ENCODE measurements at places on chromosomes 7 and 10.

DNA sequence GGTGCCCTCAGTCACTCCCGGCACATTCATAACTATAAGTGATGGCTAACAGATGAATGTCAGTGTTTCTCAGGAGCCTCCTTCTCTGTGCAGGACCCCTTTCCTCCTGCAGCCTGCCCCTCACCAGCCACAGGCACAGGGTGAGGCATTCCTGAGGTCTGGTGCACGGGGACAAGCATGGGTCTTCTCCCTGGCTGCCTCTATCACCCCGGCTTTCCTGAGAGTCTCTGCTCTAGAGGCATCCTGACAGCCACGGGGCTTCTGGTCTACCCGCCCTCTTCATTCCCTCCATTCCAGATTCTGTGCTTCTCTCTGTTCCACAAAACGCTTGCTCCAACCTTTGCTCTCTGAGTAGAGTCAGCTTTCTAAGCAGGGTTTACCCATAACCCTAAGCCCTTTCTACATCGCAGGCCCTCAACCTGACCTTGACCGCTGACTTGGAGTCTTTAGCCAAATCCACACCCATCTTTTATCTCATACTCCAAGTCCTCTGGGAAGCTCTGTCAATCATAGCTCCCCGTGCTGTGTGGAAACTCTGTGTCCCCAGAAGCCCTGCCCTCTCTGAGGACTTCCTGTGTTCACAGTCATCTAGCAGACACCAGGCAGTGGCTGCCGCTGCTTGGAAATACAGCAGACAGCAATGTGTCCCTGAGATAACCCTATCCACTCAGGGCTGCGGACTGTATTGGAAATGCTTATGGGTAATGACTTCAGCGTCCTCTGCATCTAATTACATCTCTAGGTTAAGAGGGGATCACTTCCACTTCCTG, 159.0 kb downstream of the SFMBT2 start:
- no peak for DNase-seq

DNA sequence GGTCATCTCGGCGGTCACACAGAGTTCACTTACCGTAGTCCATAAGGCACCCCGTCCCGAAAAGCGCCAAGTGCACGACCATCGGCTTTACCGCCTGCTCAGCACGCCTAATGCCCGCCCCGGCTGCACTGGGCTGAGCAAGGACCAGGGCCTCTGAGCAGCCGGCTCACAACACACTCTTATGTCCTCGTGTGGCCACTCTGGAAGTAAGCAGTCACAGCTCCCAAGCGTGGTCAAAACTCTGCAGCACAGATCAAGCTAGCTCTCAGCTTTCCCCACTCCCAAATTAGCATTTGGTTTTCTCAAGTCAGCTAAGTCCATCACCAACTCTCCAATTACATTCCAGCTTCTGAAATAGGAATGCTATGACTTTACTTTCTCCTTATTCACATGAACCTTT, 57.7 kb downstream of the MAD1L1 start:
- DNase-seq = no peak

GRCh38 chr10:117275121-117275520, 34.2 kb downstream of the SLC18A2 start:
- no peak for DNase-seq

GRCh38 chr10:32950591-32951108, 7.4 kb downstream of the ITGB1 start:
- no peak for DNase-seq

All from esophagus squamous epithelium (tissue), 5 donors.